ENCODE measurements at places on chromosomes 6 and 20. TPM values are rescaled to one million over a fixed set of nuclear protein-coding genes. Genes with fewer than 3 reads are reported as not detected.
A peak's percentile ranks its signal among the peaks of the same experiment; 100 is the strongest.

GRCh38 chr20:5056801-5057599 is 55.7 kb upstream of the SLC23A2 start:
- peak overlapping the region; percentile 47 for H3K4me3 ChIP-seq
- DNase-seq = peak; percentile 69
- H3K27me3 ChIP-seq = peaks cover 3% of the 10 kb centered on the region
- H3K4me1 ChIP-seq = peaks cover 25% of the 10 kb centered on the region

Gene TRIM31
- not detected for total RNA-seq

Gene DOK5
- total RNA-seq = 27.7 TPM

GRCh38 chr20:59774921-59775686 is 158.3 kb downstream of the SYCP2 start:
- H3K36me3 ChIP-seq = no peaks in the 10 kb centered on the region
- H3K27ac ChIP-seq = no peak overlapping the region
- H3K4me1 ChIP-seq = no peaks in the 10 kb centered on the region
- no peak for DNase-seq

GRCh38 chr6:12957321-12958051 is 240.9 kb downstream of the PHACTR1 start:
- no peak overlapping the region for H3K27ac ChIP-seq
- peak; percentile 2 for DNase-seq
- H3K27me3 ChIP-seq = peaks cover 37% of the 10 kb centered on the region

Gene SNPH
- 2.1 TPM for total RNA-seq

- H3K4me3 ChIP-seq = no peak overlapping the region
- no peak overlapping the region for H3K27ac ChIP-seq
- no peak for DNase-seq
- H3K4me1 ChIP-seq = no peaks in the 10 kb centered on the region
- no peaks in the 10 kb centered on the region for H3K27me3 ChIP-seq
Observed at GRCh38 chr6:124741341-124741740, 220.9 kb upstream of the RNF217 start.

- H3K27me3 ChIP-seq = peaks cover 48% of the 10 kb centered on the region
- H3K36me3 ChIP-seq = no peaks in the 10 kb centered on the region
- H3K27ac ChIP-seq = no peak overlapping the region
- no peaks in the 10 kb centered on the region for H3K4me1 ChIP-seq
- no peak overlapping the region for H3K4me3 ChIP-seq
- DNase-seq = peak; percentile 3
Observed at GRCh38 chr20:728256-728944, 39.9 kb downstream of the SLC52A3 start.

GRCh38 chr6:1403851-1404712 is 14.7 kb downstream of the FOXF2 start:
- no peaks in the 10 kb centered on the region for H3K36me3 ChIP-seq
- no peak overlapping the region for H3K27ac ChIP-seq
- H3K4me1 ChIP-seq = no peaks in the 10 kb centered on the region

Gene KCNG1
- total RNA-seq = 3.1 TPM

DNA sequence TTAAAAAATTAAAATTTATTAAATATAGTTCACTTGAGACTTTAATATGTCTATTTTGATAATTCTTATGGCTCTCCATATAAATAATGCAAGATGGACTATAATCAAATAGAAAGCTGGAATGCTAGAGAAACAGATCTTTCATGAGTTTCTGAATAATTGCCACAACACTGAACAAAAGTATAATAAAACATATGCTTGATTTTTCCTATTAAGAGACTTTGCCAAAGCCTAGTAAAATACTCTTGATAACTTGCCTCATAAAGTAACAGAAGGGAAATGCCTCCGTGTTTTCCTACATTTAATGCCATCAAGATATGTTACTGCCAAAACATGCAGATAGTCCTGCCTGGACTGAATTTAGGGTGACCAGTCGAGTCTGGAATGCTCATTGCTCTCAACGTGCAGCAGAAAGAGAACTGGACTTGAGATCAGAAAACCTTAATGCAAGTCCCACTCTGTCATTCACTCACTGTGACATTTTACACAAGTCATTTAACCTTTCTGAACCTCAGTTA is 153.2 kb downstream of the AIG1 start:
- no peak overlapping the region for H3K27ac ChIP-seq
- no peak overlapping the region for H3K4me3 ChIP-seq
- no peaks in the 10 kb centered on the region for H3K36me3 ChIP-seq
- H3K4me1 ChIP-seq = no peaks in the 10 kb centered on the region
- no peak for DNase-seq
- no peaks in the 10 kb centered on the region for H3K27me3 ChIP-seq

GRCh38 chr6:33197431-33198048 is 2.9 kb downstream of the RXRB start:
- H3K4me3 ChIP-seq = peak overlapping the region; percentile 67
- H3K36me3 ChIP-seq = peaks cover 50% of the 10 kb centered on the region
- peaks cover 55% of the 10 kb centered on the region for H3K4me1 ChIP-seq
- DNase-seq = peak; percentile 26
- peaks cover 11% of the 10 kb centered on the region for H3K27me3 ChIP-seq

- no peak for DNase-seq
- H3K27ac ChIP-seq = no peak overlapping the region
- H3K27me3 ChIP-seq = no peaks in the 10 kb centered on the region
- H3K4me1 ChIP-seq = no peaks in the 10 kb centered on the region
- H3K4me3 ChIP-seq = no peak overlapping the region
Observed at GRCh38 chr20:42678895-42679294, 510.8 kb downstream of the PTPRT start.

DNA sequence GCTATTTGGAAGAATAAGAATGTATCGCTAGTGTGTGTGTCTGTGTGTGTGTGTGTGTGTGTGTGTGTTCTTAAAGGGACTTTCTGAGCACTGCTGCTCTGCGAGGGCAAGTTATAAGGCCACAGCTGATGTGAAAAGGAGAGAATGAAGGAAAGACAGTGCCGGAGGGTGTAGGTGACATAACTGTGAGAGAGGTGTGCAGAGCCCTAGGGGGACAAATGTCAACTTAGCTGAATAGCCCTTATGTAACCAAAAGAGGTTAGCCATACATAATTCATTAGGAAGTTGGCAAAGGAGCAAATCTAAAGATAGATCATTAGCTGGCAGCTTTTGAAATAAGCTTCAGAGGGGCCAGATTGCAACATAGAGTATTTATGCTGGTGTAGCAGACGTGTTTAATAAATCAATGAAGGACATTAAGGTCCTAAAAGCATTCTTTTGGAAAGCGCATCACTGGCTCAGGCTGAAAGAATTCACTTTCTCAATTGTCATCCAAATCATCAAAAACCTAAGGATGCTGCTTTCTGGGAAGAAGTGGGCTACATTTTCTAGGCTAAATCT is 81.0 kb downstream of the NDUFAF5 start:
- no peak overlapping the region for H3K4me3 ChIP-seq
- DNase-seq = no peak
- H3K27me3 ChIP-seq = no peaks in the 10 kb centered on the region
- no peaks in the 10 kb centered on the region for H3K36me3 ChIP-seq
- H3K27ac ChIP-seq = no peak overlapping the region
- no peaks in the 10 kb centered on the region for H3K4me1 ChIP-seq

Gene MMP24
- not detected for total RNA-seq

DNA sequence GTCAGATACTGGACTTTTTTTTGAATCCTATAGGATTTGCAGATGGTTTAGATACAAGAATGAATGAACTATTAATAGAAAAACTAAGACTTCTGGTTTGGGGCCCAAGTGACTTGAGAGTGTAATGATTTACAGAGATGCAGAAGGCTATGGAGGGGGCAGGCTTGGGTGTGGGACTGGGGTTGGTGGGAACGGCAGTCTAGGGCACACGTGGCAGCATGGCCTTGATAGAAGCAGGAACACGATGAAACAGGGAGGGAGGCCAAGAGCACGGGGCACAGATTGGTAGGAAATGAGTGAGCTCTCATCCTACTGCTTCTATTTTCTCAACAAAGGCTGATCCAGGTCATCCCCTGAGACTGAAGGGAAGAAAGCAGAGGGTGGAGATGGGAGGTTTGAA is 3.4 kb upstream of the UST start:
- peaks cover 50% of the 10 kb centered on the region for H3K27me3 ChIP-seq
- peaks cover 16% of the 10 kb centered on the region for H3K4me1 ChIP-seq
- no peaks in the 10 kb centered on the region for H3K36me3 ChIP-seq
- H3K27ac ChIP-seq = no peak overlapping the region
- no peak overlapping the region for H3K4me3 ChIP-seq

Data from activated T-helper 1 cell treated with anti-CD3 and anti-CD28 coated beads, Interleukin-12 subunit alpha, Interleukin-12 subunit beta, Interleukin-2, Interleukin-4 antibody, amounts not matched to agents 30 ng/mL and 10 ng/mL and 1 ng/mL, durations not matched to agents 14 hours and 24 hours and 36 hours (primary cell).